ENCODE measurements at places on chromosomes 2 and 18. TPM values are rescaled to one million over a fixed set of nuclear protein-coding genes. Genes with fewer than 3 reads are reported as not detected.

GRCh38 chr2:74390606-74391005 lies 10.5 kb upstream of the DCTN1 start:
- DNase-seq: no peak

GCKR gene
- not detected for total RNA-seq

GRCh38 chr2:62383846-62384245 lies 122.1 kb downstream of the TMEM17 start:
- no peak for DNase-seq

DNA sequence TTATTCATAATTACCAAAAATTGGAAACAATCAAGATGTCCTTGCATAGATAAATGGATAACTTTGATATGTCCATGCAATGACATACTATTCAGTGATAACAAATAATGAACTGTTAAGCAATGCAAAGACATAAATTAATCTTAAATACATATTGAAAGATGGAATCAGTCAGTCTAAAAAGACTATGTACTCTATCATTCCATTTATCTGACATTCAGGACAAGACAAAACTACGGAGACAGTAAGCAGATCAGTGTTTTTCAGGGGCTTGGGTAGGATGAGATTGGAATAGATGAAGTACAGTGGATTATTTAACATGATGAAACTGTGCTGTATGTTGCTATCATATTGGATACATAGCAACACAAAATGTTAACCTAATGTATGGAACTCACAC lies 21.3 kb upstream of the ZNF804A start:
- no peak for DNase-seq

DNA sequence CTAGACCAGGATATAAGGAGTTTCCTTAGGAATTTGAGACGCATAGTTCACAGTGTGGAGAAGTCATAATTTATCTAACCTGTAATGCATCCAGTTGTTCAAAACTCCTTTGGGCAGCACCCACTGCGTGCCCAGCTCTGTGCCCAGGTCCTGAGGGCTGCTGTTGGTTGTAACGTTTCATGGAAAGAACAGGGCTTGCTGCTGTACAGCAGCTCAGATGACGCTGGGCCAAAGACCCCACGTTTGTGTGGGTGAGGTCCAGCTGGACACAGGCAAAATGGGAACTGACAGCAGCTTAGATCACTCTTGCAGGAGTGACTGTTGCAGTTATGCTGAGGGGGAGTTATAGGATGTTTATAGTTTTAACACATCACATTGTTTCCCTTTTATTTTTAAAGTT lies 30.0 kb upstream of the HS6ST1 start:
- no peak for DNase-seq

DNA sequence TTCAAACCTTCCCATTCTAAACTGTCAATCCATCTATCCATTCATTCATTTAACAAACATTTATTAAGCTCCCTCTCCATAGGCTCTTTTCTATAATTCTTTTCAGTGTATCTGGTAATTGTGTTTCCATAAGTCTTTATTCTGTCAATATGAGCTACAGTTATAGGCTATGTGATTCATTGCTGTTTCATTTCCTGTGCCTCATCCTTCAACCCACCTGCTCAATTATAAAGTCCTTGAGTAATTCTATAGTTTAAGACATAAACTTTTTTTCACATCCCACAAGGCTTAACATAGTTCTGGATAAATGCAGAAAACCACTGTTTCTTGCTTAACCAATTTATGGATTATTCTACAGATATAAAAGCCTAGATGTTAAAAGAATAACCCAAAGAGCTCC lies 84.2 kb upstream of the PIK3C3 start:
- DNase-seq: no peak

CYP27C1 gene
- total RNA-seq: 24.9 TPM

DNA sequence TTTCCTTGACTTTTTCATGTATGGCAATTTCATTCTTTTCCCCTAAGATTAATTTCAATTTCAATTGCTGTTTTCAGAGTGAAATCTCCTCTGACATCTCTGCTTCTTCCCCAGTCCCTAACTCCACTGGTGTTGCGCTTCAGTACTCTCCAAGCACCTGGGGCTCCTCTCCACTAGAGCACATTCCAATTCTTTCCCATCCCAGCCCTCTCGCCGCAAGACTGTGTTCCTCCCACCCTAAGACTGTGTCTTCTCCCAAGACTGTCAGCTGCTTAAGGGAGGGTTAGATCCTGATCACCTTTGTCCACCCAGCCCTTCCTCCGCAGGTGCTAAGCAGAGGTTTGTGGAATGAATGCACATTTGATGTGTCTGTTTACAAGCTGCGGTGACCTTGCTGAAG lies 255.7 kb upstream of the CCDC68 start:
- DNase-seq: no peak

CDH20 gene
- total RNA-seq: not detected

GRCh38 chr2:178943745-178944144 lies 106.2 kb downstream of the CCDC141 start:
- DNase-seq: no peak

NTSR2 gene
- total RNA-seq: not detected

IL36RN gene
- total RNA-seq: not detected

SLC9A4 gene
- not detected for total RNA-seq

GRCh38 chr2:17558053-17558452 lies 17.6 kb downstream of the VSNL1 start:
- DNase-seq: no peak

- no peak for DNase-seq
Observed at GRCh38 chr2:167712275-167712674, 535.1 kb downstream of the STK39 start.

CD8B gene
- total RNA-seq: not detected

- DNase-seq: no peak
Observed at GRCh38 chr2:375270-375955, 87.5 kb upstream of the ALKAL2 start.

GRCh38 chr18:22946846-22947245 lies 13.7 kb downstream of the RBBP8 start:
- no peak for DNase-seq

GRCh38 chr2:158034198-158034866 lies 67.3 kb upstream of the UPP2 start:
- DNase-seq: no peak

SERPINB4 gene
- total RNA-seq: not detected

PCARE gene
- not detected for total RNA-seq
